ENCODE measurements at places on chromosomes 6 and 20.

DNA sequence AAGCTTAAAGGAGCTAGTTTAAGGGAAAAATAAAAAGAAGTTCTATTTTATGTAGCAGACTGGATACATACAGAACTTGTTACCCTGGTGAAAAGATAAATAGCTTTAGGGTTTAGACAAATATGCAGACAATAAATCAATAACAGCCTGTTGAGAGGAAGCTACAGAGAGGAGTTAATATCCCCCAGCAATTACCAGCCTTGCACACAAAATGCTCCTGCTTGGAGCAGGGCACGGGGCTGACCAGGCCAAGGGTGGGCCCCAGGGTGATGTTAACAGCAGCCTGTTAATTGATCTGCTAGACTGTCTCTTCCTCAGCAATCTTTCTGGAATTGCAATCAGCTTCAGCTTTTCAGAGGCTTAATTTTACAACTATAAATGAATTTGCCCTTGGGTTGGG, 125.1 kb upstream of the SOX4 start:
- no peak for DNase-seq

- DNase-seq, result no peak
Observed at GRCh38 chr6:61592238-61592637, 693.8 kb downstream of the KHDRBS2 start.

DNA sequence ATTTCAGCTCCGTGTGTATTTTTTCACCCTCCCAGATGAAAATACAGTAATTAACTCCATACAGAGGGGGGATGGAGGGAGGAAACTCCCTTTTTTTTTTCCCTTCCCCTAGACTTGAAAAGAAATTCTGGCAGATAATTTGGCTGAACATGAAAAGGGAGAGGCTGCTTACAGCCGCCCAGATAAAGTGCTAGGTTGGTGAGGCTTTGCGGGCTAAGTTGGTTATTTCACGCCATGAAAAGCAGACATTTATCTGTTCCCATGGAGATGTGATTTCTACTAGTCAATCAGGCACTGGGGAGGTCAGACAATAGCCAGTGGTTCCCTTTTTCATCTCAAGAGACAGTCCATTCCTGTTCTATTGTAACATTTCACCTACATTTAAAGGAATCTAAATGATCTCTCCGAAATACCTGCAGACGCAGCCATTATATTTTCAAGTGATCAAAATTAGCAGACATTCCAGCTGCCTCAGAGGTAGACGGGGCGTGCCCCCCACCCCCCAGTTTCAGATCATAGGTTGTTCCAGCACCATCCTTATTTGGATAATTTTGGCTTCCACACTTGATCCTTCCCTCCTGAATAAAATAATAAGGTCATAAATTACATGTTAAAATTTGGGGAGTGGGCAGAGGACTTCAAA, 143.9 kb upstream of the ZNF217 start:
- no peak for DNase-seq

DNA sequence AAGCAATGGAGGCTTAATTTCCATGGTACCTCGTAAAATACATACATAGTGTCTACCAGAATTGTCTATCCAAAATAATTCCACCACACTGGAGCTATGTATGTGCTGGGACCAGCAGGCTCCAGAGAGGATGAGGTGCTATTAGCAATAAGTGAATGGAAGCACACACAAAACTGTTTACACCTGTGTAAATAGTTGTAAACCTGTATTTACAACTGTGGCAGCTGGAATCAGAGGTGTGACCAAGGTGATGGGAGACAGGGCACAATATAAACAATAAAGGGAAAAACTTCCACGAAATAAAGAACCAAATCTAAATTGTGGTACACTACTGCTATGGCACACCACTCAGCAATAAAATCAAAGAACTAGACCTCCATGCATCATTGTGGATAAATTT, 14.4 kb downstream of the RARS2 start:
- DNase-seq, result no peak

- no peak for DNase-seq
Observed at GRCh38 chr6:44667226-44667625, 279.7 kb downstream of the CDC5L start.

DNA sequence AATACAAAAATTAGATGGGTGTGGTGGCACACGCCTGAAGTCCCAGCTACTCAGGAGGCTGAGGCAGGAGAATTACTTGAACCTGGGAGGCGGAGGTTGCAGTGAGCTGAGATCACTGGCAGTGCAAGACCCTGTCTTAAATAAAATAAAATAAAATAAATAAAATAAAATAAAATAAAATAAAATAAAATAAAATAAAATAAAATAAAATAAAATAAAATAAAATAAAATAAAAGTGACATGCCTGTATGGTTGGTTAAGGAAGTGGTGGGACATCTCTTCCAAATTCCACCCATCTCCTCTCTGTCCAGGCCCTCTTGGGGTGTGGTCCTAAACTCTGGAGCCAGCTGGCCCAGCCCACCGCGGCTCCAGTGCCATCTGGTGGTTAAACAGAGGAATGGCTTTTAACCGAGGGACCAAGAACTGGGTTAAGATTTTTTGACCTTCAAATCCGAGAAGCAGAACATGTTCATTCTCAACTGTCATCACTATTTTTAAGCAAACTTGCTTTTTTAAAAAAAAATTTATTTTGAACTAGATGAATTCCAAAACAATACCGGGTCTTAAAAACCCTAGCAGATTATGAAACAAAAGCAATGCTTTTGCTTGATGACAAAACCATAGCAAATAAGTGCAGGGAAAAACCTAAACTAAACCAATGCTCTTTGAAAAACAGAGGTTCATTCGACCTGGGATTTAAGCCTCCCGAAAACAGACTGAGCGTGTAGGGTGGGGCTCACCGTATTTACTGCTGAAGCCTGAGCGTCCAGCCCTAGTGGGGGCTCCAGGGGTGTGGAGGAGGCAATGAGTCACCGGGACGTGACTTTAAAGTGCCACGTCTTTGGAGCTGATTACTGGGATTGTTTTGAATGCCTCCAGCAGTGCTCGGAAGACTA, 68.8 kb downstream of the CDC5L start:
- no peak for DNase-seq

GRCh38 chr6:138815797-138816528, 20.1 kb downstream of the ECT2L start:
- DNase-seq, result no peak

DNA sequence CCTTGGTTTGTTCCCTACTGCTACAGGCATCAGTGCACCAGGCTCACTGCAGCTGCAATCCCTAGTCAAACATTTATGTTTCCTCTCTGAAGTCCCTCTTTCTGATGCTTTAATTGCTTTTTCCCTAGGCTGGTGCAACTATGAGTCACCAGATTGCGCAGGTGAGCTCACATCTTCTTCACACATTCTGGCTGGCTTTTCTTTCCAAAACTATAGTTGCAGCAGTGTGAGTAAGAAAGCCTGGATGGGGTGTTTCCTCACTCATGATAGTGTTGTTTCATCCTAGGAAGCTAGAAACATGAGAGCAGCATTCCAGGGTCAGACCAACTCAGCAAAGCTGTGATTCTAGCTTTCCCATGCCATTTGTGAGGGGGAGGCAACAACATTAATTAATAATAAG, 296.4 kb downstream of the PAX1 start:
- no peak for DNase-seq

DNA sequence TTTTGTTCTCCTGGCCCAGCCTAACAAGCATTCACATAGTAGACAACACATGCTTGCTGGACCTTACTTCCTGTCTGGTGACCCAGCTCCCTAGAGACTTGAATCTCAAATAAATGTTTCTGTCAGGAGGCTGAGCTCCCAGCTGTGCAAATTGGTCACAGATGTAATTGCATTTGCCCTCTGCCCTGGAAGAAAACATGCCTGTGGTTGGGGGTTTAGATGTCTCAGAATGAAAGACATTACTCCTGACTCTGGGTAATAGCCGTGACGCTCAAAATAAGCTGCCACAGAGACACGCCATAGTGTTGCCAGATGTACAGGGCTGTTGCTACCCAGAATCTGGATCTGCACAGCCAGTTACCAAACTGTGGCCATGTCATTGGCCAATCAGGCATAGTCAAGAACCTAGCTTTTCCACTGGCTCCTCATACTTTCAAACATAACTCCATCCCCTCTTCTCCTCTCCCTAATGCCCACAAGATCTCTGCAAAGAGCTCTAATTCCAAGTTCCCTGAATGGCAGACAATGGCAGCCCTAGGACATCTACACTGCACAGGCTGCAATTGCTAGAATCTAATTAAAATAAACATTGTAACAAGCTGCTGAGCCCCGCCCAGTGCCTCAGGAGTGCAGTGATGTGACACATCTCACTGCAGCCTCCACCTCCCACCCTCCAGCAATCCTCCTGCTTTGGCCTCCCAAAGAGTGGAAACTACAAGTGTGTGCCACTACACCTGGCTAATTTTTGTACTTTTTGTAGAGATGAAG, 32.8 kb upstream of the GMPR start:
- no peak for DNase-seq

DNA sequence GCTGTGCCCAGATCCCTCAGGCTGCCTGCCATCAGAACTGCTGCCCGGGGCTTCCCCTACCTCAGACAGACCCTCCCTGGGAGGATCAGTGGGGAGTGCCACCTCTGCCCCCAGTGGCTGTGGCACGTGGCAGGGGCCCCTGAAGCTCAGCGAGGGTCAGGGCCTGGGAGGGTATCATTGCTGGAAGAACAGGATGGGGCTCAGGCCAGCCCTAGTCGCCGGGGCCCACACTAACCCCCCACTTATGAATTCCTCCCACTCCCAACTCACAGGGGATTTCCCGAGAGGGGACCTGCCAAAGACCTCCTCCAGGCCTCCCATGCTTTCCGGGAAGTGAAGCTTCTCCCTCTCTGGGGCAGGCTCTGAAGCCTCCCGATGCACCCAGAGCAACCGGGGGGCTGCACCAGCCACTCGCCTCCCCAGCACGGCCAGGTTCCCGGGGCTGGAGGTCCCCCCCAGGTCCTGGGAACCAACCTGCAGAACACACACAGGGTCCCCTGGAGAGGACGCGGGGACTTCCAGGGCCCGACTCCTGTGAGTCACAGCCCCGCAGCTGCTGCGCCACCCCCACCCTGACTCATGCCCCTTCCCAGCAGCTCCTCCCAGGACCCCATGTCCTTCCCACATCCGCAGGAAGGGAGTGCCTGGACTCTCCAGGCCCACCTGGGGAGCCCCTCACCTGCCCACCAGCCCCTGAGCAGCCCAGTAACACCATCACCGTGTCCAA, 2.5 kb downstream of the TNFRSF6B start:
- DNase-seq, result no peak

DNA sequence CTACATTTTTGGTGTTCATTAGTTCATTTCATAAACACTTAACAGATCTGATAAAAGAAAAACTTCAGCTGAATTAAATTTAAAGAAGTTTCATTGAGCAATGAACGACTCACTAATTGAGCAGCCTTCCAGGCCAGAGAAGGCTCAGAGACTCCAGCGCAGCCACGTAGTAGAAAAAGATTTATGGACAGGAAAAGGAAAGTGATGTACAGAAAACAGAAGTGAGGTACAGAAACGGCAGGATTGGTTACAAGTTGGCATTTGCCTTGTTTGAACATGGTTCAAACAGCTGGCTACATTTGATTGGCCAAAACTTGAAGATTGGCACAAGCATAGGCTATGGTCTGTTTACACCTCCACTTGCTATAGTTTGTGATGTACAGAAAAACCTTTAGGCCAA, 166.3 kb upstream of the DTNBP1 start:
- no peak for DNase-seq

GRCh38 chr6:46453216-46453615, 38.0 kb downstream of the RCAN2 start:
- DNase-seq, result no peak
